ENCODE measurements at places on chromosomes 4 and X. TPM values are rescaled to one million over a fixed set of nuclear protein-coding genes. Genes with fewer than 3 reads are reported as not detected.

CNGA1 gene
- under 0.01 TPM for total RNA-seq

TIGD4 gene
- total RNA-seq: under 0.01 TPM

- no peak for DNase-seq
Observed at GRCh38 chrX:53257166-53257565, 24.2 kb downstream of the IQSEC2 start.

DNA sequence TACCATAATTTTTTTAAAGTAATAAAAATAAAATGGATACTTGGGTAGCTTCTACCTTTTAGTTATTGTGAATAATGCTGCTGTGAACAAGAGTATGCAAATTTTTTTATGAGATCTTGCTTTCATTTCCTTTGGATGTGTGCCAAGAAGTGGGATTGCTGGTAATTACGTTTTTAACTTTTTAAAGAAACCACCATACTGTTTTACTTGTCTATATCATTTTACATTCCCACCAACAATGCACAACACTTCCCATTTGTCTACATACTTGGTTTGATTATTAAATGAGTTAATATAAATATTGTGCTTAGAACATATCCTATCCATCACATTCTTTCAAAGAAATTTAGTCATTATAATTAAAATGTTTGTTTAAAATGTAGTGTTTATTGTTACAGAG, 3.9 kb upstream of the SULT1B1 start:
- DNase-seq: no peak

FAM9C gene
- total RNA-seq: under 0.01 TPM

DNA sequence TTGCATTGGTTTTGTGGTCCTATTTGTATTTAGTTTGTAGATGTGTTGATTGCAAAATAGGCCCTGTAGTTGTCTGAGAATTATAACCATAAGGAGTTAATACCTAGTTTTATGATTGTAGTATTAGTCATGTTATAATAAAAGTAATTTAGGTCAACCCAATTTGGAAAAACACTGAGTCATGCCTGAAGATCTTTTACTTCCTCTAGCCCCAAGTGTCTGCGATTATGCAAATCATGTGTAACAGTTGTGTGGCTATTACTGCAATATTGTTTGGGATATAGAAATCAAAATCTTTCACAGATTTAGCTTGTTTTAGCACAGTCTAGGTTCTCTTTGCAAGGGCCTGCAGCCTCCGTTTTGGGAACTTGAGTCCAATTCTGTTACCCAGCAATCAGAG, 12.6 kb downstream of the SRD5A3 start:
- DNase-seq: peak; percentile 93

GRCh38 chr4:38073596-38074234, 113.5 kb downstream of the PTTG2 start:
- DNase-seq: no peak

DNA sequence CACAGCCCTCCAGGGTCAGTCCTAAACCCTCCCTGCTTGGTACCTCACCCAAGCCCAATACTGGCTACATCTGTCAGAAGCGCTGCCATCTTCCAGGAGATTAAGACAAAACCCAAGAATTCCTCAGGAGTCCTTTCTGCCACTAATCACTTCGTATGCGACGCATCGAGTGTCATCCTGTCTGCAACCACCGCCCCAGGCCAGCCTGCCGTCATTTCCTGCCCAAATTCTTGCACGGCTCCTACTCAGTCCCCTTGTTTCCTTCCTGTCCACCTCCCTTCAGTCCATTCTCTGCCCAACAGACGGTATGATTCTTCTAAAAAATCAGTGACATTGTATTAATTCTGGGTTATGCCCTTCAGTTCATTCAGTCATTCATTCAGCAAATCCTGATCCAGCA, 113.6 kb downstream of the NFKB1 start:
- DNase-seq: no peak

AWAT1 gene
- not detected for total RNA-seq

Data from fibroblast of villous mesenchyme (primary cell).